ENCODE measurements at places on chromosomes 6 and 20.

DNA sequence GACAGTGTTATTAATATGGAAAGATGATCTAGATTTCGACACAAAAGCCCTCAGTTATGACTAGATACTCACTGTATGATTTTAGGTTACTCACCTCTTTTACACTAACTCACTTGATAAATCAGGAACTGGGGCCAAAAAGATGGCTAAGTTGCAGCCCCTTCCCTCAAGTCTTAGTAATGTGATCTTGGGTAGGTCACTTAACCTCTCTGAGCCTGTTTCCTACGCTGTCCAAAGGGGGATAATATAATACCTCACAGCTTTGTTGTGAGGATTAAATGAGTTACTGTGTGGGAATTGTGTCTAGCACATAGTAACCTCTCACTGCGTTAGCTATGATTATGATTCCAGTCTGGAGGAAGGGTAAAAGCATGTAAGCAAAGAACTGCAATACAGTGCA, 1.3 kb downstream of the TTI1 start:
- DNase-seq: no peak

DNA sequence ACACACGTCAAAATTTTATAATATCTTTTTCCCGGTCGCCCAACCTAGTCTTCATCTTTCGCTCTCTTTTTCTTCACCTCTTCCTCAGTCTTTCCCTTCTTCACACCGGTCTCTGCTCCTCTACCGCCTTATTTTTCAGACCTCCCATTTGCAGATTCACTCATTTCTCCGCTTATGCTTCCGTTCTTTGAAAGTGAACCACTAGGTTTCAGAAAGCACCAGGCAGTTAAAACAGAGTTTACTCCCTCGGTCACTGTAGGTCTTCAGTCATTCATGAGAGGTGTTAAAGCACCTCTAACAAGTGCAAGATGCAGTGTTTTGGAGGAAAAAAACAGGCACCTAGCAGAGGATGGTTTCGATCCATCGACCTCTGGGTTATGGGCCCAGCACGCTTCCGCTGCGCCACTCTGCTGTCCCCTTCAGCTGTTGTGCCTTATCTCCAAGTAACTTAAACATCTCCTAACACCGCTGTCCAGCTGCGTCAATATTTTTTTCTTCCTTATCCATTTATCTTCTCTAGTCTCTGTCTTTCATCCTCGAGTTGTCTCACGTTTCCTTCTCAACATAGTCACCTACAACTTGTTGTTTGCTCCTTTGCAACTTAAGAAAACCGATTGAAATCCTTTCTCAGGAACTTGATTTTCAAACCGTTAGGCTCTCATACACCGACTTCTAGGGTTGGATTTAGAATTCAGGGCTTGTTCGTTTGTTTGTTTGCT, 119.7 kb upstream of the ZNF184 start:
- peak; percentile 68 for DNase-seq

GRCh38 chr20:48910347-48910781, 11.1 kb upstream of the ARFGEF2 start:
- DNase-seq: no peak

DNA sequence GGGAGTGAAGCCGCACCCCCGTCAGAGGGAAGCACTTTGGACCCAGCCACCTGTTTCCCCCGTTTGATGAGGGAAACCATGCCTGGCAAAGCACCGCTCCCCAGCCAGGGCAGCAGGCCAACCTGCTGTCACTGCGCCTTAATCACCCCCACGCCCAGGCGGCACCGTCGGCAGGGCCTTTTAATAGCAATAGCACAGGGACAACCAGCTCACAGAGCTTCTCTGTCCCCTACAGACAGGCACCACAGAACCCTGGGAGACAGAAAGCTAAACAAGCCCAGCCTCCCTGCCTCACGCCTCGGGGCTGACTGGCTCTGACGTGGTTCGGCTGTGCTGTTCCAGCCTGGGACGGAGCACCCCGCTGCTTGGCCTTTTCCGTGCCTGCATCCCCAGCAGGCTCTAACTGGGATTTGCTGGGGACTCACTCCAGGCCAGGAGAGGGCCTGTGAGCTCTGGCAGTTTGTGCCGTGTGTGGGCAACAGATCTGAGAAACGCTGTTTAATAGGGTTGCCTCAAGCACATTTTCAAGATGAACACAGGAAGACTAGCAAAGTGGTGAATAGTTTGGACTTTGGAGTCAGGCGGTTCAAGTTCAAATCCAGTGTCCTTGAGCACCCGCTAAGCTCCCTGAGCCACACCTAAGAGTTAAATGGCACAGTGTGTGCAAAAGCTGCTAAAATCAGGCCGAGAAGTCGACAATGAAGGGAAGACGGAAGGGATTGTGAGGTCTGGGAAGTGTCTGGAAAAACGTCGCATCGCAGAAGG, 223.8 kb downstream of the NRN1 start:
- DNase-seq: no peak

DNA sequence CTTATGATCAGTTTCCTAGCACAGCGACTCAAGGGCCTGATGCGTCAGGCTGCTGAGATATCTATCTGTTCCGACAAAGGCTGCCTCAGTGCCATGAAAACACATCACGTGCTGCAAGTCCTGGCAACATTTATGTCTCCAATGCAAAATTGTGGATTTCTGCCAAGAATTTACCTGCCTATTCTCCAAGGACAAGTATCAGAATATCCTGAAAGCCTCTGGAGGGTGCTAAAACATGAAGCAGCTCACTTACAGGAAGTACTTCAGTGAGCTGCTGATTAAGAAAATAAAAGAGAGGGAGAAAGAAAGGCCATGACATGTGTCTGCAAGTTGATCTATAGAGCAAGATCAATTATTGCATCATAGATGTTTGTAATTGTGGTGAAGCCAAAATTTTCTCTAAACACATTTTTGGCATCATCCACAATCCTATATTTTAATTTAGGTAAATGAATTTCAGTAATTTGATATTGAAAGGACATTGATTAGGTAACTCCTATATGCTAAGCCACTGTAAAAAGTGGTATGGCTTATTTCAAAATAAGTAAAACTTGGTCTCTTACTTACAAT, 25.8 kb upstream of the TPBG start:
- peak; percentile 11 for DNase-seq

- DNase-seq: peak; percentile 2
Observed at GRCh38 chr6:2581011-2581410, 169.7 kb downstream of the MYLK4 start.

- no peak for DNase-seq
Observed at GRCh38 chr6:74651948-74652842, 553.7 kb downstream of the COL12A1 start.

DNA sequence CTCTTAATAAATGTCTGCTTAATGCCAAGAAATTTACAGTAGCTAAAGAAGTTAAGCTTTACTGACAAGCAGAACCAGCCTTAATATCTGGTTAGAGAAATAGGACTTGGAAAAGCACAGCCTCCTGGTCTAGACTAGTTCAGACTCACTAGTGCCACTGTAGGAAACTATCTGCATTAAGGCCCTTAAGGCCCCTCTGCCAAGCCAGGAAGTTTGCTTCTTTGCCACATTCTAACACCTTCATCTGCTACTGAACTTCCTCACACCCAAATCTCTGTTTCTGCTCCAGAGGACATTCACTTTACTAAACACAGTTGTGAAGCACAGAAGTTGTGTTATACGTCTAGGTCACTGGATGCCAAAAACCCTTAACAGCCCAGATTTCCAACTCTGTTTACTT, 302.8 kb downstream of the BTBD9 start:
- no peak for DNase-seq

DNA sequence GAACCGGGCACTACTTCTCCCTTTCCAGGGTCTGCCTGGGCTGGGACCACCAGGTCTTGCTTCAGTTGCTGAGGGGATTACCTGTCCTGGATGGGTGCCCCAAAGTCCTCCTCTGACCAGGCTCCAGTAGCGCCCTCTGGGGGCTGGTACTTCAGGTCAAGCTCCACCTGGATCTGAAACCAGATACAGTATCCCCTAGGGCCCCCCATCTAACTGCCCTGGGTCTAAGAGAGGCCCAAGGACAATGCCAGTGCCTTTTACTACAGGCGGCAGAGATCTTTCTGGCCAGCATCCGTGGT, 11.2 kb upstream of the SPAG4 start:
- peak; percentile 71 for DNase-seq

DNA sequence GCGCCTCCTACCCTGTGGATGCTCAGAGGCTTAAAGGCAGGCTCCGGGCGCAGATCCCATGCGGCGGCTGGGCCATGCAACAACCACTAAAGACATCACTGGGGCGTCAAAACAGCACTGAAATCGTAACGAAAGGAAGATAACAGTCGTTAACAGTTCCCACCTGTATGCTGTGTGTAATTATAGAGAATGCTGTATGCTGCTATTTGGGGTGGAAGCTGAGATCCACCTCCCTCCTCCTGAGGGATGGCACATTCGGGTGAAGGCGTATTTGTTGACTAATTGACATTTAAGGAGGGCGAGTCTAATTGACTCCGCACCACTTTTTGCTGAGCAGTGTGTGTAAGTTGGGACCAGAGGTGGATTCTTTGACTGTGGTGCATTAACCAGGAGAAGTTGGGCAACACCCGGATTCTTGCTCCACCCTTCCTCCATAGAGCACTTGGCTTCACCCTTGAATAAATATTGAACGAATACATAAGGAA, 687 bp downstream of the SLC35A1 start:
- DNase-seq: peak; percentile 18

- DNase-seq: peak; percentile 66
Observed at GRCh38 chr6:18997375-18997826, 610.3 kb downstream of the RNF144B start.

GRCh38 chr6:105075210-105075609, 104.6 kb downstream of the POPDC3 start:
- DNase-seq: no peak

DNA sequence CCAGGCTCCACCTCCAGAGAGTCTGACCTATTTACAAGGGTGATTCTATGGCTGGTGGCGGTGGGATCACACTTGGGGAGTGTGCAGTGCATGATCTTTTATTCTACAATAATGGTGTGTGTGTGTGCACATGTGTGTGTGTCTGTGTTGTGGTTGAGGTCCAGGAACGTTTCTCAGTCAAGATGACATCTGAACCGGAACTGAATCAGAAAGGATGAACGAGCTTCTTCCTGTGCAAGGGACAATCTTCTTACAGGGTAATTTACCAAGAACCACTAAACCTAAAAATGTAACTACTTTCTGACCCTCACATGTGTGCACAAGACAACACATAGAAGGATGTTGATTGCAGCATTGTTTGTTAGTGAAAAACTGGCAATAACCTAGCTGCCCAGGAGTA, 8.6 kb downstream of the MMP9 start:
- no peak for DNase-seq

DNA sequence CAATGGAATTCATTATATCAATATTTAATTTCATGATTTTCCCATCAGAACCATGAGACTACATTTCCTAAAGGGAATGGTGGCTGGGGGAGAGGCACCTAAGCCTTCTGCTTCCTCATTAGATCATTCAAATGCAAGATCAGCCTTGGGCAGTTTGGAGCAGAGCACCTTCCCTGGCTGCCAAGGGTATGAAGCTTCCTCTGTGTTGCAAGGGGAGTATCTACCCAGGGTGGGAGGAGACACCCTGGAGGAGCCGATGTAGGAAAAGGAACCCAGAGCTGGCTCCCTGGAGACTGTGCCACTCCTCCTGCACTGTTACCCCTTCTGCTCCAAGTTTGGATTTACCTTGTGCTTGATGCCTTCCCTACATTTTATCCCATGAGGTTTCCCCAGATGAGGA, 299.7 kb upstream of the PRDM1 start:
- DNase-seq: no peak

DNA sequence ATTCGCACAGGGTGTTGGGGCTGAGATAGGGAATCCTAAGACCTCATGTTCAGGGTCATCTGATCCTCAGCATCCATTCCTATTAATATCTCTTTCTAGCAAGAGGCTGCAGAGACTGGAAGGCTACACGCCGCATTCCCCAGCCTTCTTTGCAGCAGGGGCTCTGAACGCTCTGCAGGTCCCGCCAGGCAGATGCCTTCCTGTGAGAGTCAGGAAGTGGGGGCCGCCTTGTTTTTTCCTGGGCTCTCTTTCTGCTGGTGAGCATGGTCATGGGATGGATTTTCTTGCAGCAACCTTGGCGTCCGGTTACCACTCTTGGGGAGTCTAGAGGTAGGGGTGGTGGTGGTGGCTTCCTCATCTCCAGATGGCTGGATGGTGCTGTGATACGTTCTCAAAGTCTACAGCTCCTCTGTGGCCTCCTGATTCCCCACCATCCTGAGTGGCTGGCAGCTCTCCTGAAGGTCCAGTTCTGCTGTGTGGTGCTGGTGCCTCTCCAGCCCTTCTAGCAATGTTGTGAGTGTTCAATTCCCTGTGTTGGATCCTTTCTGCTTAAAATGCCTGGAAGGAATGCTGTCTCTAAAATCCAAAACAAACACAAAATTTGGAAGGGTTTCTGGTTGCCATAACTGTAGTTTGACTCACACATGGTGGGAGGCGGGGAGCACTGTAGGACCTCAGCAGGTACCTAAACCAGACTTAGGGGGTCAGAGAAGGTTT, 111.9 kb downstream of the CEBPB start:
- no peak for DNase-seq

GRCh38 chr20:19692100-19692499, 66.0 kb upstream of the RIN2 start:
- no peak for DNase-seq

GRCh38 chr6:119348748-119349360, 707 bp downstream of the MAN1A1 start:
- peak; percentile 60 for DNase-seq

DNA sequence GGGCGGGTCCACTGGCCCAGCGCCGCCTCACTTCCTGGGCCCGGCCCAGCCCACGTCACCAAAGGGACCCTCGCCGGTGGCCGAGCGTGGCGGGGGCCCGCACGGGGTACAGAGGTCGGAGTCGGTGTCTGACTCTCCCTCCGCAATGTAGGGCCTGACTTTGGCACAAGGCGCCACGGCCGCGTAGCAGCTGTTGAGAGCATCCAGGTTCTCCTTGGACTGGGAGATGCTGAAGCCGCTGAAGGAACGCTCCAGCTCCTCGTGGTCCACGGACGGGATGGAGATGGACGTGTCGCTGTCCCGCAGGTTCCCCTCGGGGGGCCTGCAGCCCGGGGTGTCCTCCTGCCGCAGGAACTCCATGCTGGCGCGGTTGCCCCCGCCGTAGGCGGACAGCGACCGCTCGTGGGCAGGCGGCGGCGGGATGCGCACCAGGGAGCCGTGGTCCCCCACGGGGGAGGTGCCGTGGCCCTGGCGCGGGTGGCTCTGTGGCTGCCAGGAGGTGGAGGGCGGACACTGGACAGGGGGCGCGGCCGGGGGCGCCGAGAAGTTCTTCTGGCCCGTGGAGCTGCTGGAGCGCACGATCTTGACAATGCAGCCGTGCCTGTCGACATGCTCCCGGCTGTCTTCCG, 45.6 kb upstream of the CHRNA4 start:
- DNase-seq: no peak

DNA sequence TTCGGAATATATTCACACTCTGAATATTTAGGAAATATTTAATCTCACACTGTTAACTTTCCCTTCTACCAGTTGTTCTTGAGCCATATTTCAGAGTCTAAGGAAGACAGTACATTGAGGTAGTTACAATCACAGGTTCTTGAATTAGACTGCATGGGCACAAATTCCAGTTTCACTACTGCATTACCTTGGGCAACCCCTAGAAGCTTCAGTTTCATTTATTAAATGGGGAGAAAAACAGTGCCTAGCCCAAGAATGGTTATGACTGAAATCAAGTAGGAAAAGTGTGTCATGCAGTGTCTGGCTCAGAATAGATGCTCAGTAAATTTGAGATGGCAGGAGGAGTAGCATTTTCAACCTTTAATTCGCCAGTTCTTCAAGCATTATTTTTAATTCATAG, 124.5 kb upstream of the SAMD5 start:
- no peak for DNase-seq

Data from iPS-NIHi11 (cell line).